ENCODE measurements at places on chromosomes 13 and 19.

DNA sequence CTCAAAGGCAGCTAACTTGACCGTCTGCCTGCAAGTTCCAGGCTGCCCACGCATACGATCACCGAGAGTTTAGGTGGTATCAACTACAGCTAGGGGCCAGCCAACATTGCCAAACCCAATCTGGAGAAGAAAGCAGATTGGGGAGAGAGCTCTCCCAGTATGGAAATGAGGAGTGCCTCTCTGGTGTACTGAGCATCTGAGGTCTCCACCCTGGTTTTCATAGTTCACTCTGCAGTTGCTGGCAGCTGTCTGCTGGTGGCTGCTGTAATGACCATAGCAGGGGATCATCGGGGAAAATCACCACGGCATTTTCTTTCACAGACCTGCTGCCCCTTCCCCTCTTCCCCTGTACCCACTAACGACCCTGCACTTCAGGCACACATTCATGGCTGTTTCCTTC, 201.7 kb downstream of the NUFIP1 start:
- no peak overlapping the region for H3K27ac ChIP-seq
- H3K4me3 ChIP-seq = no peak overlapping the region
- DNase-seq = no peak
- no peaks in the 10 kb centered on the region for H3K36me3 ChIP-seq
- no peaks in the 10 kb centered on the region for H3K4me1 ChIP-seq
- H3K27me3 ChIP-seq = no peaks in the 10 kb centered on the region

DNA sequence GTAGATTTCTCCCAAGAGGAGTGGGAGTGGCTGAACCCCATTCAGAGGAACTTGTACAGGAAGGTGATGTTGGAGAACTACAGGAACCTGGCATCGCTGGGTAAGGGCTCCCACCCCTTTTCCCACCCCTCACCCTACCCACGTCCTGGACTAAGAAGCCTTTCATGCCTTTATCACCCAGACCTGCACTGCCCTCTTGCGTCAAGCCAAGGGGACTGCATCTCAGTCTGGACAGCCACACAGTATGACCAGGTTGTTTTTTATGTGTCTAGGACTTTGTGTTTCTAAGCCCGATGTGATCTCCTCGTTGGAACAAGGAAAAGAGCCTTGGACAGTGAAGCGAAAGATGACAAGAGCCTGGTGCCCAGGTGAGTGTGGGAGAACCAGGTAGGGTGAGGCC, 8.8 kb downstream of the ZFP28 start:
- no peaks in the 10 kb centered on the region for H3K27me3 ChIP-seq
- no peaks in the 10 kb centered on the region for H3K4me1 ChIP-seq
- peaks cover 42% of the 10 kb centered on the region for H3K36me3 ChIP-seq
- no peak overlapping the region for H3K4me3 ChIP-seq
- no peak overlapping the region for H3K27ac ChIP-seq

- H3K36me3 ChIP-seq = no peaks in the 10 kb centered on the region
- H3K27ac ChIP-seq = no peak overlapping the region
- no peak overlapping the region for H3K4me3 ChIP-seq
- DNase-seq = peak; percentile 20
Measured at GRCh38 chr19:34639491-34640085, 37.4 kb downstream of the SCGB2B2 start.

- no peak overlapping the region for H3K27ac ChIP-seq
- H3K4me3 ChIP-seq = no peak overlapping the region
- DNase-seq = no peak
Measured at GRCh38 chr13:91825516-91825915, 427.1 kb downstream of the GPC5 start.

- no peak overlapping the region for H3K4me3 ChIP-seq
- peak; percentile 83 for DNase-seq
- no peaks in the 10 kb centered on the region for H3K27me3 ChIP-seq
- H3K27ac ChIP-seq = peak overlapping the region; percentile 93
- H3K4me1 ChIP-seq = peaks cover 31% of the 10 kb centered on the region
- no peaks in the 10 kb centered on the region for H3K36me3 ChIP-seq
Measured at GRCh38 chr13:25732111-25732865, 319.5 kb downstream of the SHISA2 start.

- H3K27ac ChIP-seq = no peak overlapping the region
- H3K36me3 ChIP-seq = no peaks in the 10 kb centered on the region
- no peak overlapping the region for H3K4me3 ChIP-seq
Measured at GRCh38 chr13:62551588-62551987, 1135.9 kb upstream of the PCDH20 start.

- DNase-seq = no peak
- H3K27me3 ChIP-seq = no peaks in the 10 kb centered on the region
- no peak overlapping the region for H3K4me3 ChIP-seq
- H3K27ac ChIP-seq = no peak overlapping the region
- H3K4me1 ChIP-seq = no peaks in the 10 kb centered on the region
Measured at GRCh38 chr19:30167206-30167868, 204.8 kb upstream of the ZNF536 start.

- no peak overlapping the region for H3K27ac ChIP-seq
- no peaks in the 10 kb centered on the region for H3K4me1 ChIP-seq
- no peaks in the 10 kb centered on the region for H3K36me3 ChIP-seq
- H3K4me3 ChIP-seq = no peak overlapping the region
- no peaks in the 10 kb centered on the region for H3K27me3 ChIP-seq
Measured at GRCh38 chr13:31891472-31891871, 140.1 kb upstream of the FRY start.

DNA sequence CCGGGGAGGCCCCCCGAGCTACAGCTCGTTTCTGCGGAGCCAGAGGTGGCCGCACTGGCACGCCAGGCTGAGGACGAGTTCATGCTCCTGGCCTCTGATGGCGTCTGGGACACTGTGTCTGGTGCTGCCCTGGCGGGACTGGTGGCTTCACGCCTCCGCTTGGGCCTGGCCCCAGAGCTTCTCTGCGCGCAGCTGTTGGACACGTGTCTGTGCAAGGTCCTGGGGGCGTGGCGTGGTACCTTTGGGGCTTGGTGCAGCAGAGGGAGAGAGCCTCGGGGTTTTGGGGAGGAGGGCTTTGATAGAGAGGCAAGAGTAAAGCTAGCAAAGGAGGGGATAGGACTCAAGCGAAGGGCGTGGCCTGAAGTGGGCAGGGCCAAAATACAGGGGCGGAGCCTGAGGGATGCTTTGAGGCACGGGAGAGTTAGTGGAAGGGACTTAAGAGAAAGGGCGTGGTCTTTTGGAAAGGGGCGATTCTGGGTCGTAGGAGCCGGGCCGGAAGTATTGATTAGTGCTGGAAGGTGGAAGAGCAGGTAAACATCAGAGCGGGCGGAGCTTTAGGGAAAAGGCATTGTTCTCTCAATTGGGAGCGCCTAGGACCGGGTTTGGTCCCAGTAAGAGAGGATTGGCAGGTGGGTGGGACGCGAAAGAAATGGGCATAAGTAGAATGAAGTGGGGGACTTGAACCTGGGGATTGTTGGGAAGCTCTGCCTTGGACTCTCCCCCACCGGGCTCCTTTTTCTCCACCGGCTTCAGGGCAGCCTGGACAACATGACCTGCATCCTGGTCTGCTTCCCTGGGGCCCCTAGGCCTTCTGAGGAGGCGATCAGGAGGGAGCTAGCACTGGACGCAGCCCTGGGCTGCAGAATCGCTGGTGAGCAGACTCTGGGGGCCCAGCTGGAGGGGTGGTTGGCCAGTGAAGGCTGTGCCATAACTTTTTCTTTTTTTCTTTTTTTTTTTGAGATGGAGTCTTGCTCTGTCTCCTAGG, 1.2 kb downstream of the PPM1N start:
- no peaks in the 10 kb centered on the region for H3K36me3 ChIP-seq

DNA sequence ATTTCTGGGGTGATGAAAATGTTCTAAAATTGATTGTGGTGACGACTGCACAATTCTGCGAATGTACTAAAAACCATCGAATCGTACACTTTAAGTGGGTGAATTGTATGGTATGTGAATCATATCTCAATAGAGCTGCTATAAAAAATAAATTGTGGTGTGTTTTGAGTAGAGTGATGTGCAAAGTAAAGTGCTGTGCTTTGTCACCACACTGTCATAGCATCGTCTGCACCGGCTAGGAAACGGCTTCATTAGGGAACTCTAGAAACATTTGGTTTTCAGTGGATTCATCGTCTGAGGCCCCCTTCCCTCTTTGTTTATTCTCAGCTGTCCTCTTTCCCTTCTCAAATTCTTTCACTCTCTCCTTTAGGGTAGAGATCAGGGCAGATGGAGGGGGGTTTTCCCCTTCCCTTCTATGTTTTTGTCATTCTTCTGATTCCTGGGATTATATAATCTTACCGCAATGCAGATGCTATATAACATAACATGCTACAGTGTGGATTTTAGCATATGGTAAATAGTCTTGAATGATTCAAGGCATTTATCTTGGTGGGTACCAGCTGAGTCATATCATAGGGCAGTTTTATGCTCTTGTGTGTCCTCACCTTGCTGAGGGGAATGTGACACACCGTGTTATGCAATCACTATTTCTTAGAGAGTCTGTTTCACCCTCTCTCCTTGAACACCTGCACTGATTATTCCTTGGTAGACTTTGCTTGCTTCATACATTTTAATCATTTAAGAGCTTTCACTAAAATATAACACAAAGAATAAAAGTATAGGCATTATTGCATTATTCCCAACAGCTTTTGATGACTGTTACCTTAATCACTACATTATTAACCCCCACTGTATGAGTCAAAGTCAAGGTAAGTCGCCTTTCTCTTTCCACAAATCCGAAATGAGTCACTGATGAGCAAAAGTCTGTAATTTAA, 239.4 kb downstream of the DCLK1 start:
- H3K4me1 ChIP-seq = peaks cover 30% of the 10 kb centered on the region
- peak overlapping the region; percentile 18 for H3K4me3 ChIP-seq
- no peaks in the 10 kb centered on the region for H3K27me3 ChIP-seq
- H3K27ac ChIP-seq = peak overlapping the region; percentile 43

GRCh38 chr19:10565028-10565566, 713 bp downstream of the KRI1 start:
- H3K36me3 ChIP-seq = no peaks in the 10 kb centered on the region
- H3K27ac ChIP-seq = peak overlapping the region; percentile 70
- peak overlapping the region; percentile 90 for H3K4me3 ChIP-seq
- DNase-seq = no peak

DNA sequence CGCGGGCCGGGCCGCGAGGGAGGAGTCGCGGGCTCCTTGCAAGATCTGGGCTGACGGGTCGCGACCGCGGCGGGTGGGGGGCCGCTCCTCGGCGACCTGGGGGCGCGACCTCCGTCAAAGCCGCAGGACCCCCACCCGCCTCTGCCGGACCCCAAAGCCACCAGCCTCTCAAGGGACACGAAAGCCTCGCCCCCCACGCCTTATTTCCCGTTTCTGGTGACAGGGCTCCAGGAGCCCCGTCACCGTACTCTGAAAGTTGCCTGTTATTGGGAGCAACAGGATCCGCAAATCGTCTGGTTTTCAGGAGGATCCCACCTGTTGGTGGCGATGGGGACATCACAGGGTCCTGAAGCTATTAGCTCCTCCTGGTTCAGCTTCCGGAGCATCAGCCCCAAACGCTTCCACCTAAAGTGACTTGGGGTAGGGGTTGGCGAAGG, 530 bp downstream of the MAU2 start:
- H3K4me1 ChIP-seq = peaks cover 14% of the 10 kb centered on the region
- peak overlapping the region; percentile 99 for H3K27ac ChIP-seq
- no peak for DNase-seq
- H3K36me3 ChIP-seq = peaks cover 10% of the 10 kb centered on the region
- no peaks in the 10 kb centered on the region for H3K27me3 ChIP-seq

- no peak overlapping the region for H3K4me3 ChIP-seq
- H3K27me3 ChIP-seq = no peaks in the 10 kb centered on the region
- no peak overlapping the region for H3K27ac ChIP-seq
- DNase-seq = no peak
Measured at GRCh38 chr19:52099497-52100138, 4.1 kb upstream of the ZNF841 start.

- DNase-seq = no peak
- H3K4me3 ChIP-seq = no peak overlapping the region
- no peaks in the 10 kb centered on the region for H3K36me3 ChIP-seq
- no peak overlapping the region for H3K27ac ChIP-seq
Measured at GRCh38 chr13:88142653-88143052, 471.5 kb downstream of the SLITRK5 start.

- no peak for DNase-seq
- H3K4me3 ChIP-seq = no peak overlapping the region
- no peak overlapping the region for H3K27ac ChIP-seq
- H3K4me1 ChIP-seq = peaks cover 47% of the 10 kb centered on the region
Measured at GRCh38 chr19:40802300-40803169, 3.5 kb downstream of the EGLN2 start.

GRCh38 chr19:765179-765738, 14.3 kb downstream of the MISP start:
- H3K4me1 ChIP-seq = peaks cover 5% of the 10 kb centered on the region
- no peaks in the 10 kb centered on the region for H3K36me3 ChIP-seq
- no peak for DNase-seq
- no peaks in the 10 kb centered on the region for H3K27me3 ChIP-seq
- H3K4me3 ChIP-seq = no peak overlapping the region

DNA sequence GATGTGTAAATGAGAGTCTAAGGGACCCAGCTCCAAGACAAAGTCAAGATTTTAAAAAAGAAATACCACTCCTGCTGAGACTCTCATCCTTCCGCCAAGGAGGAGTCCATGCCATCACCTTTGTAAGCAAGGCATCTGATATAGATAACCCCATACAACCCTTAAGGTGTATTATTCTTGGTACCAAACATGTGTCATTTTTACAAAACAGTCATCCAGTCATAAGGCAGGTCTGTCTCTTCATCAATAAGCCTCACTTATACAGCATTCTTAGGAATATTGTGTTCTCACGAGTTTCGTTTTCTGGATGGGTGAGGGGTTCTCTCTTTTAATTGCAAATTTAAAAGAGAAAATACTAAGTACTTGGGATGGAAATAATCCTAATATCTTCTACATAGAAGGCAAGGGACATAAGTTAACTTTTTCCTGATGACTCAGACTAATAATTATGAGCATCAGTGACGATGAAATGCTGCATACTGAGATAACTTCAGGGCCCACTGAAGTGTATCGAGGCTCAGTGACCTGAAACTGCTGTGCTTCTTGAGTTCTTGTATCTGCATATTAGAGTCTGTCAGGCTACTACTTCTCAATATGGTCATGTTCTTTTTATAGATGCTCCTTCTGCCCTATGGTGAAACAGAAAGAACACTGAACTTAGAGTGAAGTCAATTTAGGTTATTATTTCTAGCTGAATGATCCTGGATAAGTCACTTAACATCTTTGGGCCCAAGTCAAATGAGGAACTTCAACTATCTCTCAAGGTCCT, 166.6 kb downstream of the KLF12 start:
- DNase-seq = no peak
- no peaks in the 10 kb centered on the region for H3K4me1 ChIP-seq
- H3K36me3 ChIP-seq = no peaks in the 10 kb centered on the region
- H3K4me3 ChIP-seq = no peak overlapping the region
- H3K27me3 ChIP-seq = no peaks in the 10 kb centered on the region
- no peak overlapping the region for H3K27ac ChIP-seq

GRCh38 chr13:43986421-43986981, 106.8 kb downstream of the LACC1 start:
- no peaks in the 10 kb centered on the region for H3K27me3 ChIP-seq
- no peak for DNase-seq
- no peaks in the 10 kb centered on the region for H3K4me1 ChIP-seq
- no peaks in the 10 kb centered on the region for H3K36me3 ChIP-seq
- H3K27ac ChIP-seq = no peak overlapping the region
